ENCODE measurements at places on chromosomes 1 and 21. TPM values are rescaled to one million over a fixed set of nuclear protein-coding genes. Genes with fewer than 3 reads are reported as not detected.

The TCHH gene
- total RNA-seq: not detected

The CYP4A22 gene
- not detected for total RNA-seq

The PDPN gene
- total RNA-seq: 3.6 TPM

The TBX19 gene
- total RNA-seq: 0.17 TPM

The RYR2 gene
- total RNA-seq: 1.7 TPM

The BEST4 gene
- total RNA-seq: not detected

The C1orf185 gene
- not detected for total RNA-seq

The SPRR2B gene
- total RNA-seq: not detected

The RAB7B gene
- 3.8 TPM for total RNA-seq

The S100A16 gene
- total RNA-seq: 25.1 TPM

The GPATCH3 gene
- total RNA-seq: 15.9 TPM

Data from H4 (cell line).